NCI-H2081 (cell line): ENCODE measurements at places on chromosomes 1 and 21.
A peak's percentile ranks its signal among the peaks of the same experiment; 100 is the strongest.

GRCh38 chr1:18256282-18257235, 149.0 kb downstream of the IGSF21 start:
- peak; percentile 73 for DNase-seq

- no peak for DNase-seq
Measured at GRCh38 chr1:111133866-111134265, 6.0 kb downstream of the DRAM2 start.

DNA sequence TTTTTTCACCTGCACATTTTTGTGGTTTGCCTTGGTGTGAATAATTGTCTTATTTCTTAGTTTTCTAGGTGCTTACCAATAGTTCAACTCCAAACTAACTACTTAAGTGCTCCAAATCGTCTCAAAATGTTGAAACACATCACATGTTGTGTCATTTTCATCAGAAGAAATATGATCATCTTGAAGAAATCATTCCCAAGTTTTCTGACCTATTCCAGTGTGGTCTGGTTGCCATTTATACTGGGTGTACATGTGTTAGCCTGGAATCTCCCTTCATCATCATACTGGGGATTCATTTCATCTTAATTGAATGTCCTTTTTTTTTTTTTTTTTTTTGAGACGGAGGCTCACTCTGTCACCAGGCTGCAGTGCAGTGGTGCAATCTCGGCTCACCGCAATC, 67.0 kb downstream of the EIF2B3 start:
- no peak for DNase-seq

DNA sequence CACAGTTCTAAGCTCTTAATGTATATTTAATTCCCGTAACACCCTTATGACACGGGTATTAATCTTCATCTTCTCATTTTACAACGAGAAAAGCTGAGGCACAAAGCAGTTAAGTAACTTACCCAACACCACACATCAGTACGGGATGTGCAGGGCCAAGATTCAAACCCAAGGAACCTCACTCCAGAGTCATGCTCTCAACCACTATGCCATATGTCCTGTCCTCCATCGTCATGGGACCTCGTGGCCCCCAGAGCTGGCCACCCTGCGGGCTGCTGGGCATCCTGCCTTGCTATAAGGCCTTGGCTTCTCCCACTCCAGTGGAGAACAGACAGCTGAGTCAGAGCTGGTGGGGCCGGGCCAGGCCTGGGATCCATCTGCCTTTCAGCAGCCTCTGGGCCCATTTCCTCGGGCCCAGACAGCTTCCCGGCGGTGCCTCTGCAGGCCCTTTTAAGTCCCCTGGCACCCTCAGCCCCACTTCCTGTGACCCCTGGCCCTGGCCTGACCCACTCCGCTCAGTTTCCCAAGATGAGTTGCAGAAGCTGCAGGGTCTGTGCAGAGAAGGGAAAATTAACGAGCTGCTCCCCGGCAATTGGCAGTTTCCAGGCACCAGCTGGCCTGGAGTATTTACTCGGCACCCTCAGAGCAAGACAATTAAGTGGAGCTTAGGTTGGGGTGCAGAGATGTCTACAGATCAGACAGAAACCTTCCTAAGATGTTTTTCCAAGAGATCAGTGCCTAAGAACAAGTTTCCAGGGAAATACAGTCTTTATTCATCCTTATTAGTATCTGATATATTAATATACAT, 98.2 kb downstream of the EPHB2 start:
- DNase-seq: no peak

DNA sequence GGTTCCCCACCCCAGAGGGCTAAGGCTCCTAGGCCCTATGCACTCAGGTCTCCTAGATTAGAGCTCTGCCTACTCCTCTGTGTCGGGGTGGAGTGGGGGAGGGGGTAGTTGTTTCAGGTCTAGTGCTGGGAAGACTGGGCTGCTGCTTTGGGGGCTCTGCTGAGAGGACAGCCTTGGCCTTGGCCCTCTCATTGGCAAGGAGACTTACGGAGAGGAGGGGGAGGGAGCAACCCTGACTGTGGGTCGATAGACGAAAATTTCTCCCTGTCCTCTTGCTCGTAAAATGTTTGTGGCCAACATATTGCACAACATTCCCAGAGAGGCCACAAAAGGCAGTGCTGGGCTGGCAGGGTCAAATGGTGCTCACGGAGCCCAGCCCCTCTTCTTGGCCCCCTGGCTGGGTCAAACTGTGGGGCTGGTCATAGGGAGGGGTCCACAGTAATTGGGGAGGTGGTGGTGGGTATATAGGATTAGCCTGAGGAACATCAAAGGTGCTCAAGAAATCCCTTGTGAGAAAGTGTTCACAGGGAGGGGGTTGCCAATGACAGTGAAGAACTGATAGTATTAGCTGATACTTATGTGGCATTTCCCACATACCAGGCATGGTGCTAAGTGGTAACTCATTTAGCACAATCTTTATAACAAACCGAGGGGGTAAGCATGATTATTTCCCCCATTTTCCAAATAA, 8.5 kb upstream of the DMBX1 start:
- DNase-seq: no peak

DNA sequence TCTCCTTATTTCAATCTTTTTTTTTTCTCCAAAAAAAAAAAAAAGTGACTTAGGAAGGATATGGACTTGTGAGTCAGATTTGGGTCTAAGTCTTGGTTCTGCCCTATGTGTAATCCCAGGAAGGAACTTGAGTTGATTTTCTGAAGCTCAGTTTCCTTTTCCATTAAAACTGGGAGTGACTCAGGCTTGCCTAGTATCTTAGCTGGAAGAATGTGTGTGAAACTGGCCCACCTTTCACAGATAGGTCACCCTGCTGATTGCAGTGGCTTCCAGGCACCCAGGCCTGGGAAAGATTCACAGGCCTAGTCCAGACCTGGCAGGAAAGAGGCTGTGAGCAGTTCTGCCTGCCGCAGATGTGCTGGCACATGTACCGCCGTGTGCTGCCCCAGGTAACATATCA, 218.3 kb upstream of the HOOK1 start:
- no peak for DNase-seq

- DNase-seq: no peak
Measured at GRCh38 chr1:230725256-230726012, 11.5 kb upstream of the AGT start.

DNA sequence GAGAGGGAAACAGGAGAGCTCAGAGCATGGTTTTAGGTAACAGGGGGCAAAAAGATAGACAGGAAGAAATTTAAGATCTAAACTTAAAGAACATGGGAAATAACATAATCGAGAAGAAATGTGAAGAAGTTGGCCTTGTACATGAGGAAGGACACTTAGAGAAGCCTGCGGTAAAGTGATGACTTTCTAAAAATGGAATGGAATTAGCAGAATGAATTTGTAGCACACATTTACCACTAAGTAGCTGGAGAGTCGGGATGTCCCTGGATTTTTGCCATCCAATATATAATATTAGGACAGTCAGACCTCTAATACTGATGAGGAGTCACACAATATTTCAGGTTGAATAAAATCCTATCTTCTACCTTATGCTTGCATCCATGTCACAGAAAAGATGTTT, 77.7 kb upstream of the C1orf87 start:
- no peak for DNase-seq

GRCh38 chr21:29347274-29347681, 48.6 kb downstream of the BACH1 start:
- no peak for DNase-seq

GRCh38 chr1:117413412-117413811, 46.2 kb downstream of the MAN1A2 start:
- DNase-seq: no peak
